Stimulated activated naive CD4-positive, alpha-beta T cell (primary cell): ENCODE measurements at places on chromosomes 12 and 14.

- DNase-seq, result peak; percentile 51
Observed at GRCh38 chr14:105093038-105093430, 27.8 kb upstream of the GPR132 start.

- no peak for DNase-seq
Observed at GRCh38 chr14:35556548-35556947, 22.6 kb downstream of the INSM2 start.

DNA sequence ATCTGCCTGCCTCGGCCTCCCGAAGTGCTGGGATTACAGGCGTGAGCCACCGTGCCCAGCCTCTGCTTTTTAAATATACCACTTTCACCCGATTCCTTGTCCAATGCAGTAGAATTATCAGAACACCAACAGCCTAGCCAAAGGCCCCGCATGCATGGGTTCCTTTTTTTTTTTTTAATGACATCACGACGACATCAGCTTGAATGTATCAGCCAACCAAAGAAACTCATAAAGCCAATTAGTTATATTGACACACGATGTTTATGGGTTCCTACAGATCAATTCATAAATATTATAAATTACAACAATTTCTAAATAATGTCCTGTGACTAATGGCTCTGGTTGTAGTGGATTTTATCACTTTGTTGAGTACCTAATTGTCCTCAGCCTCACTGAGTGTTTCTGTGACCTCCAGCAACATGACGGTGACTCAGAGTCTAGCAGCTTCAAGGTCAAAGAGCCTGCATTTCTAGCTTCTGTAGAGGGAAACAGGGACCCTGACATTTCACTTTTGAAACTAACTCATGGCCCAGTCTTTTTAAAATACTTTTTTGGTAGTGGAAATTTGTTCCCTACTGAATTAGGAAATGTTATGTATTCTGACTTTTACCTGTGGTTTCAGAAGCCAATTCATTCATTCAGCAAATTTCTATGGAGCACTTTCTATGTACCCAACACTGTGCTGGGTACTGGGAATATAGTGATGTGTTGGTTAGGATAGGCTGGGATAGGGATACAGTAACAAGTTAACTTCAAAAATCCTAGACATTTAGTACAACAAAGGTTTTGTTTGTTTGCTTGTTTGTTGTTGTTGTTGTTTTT lies 144.1 kb downstream of the SUDS3 start:
- DNase-seq, result no peak

- DNase-seq, result peak; percentile 28
Observed at GRCh38 chr14:97120611-97121031, 323.4 kb downstream of the VRK1 start.
